ENCODE measurements at places on chromosomes 2 and 18.

DNA sequence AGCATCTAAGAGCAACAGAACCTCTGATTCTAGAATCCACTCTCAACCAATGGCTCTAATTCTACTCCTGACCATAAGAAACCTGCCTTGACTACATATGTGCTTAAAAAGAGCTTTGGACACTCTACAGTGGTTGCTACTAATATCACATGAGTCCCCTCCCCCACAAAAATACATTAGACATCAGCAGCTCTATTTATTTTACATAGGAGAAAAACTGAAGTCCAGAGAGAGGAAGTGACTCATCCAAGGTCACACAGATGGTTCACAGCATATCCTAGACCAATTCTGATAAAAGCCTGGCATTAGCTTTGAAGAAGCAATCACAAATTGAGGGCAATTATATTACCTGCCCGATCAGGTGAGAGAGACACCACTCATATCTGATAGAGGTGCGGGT, 49.8 kb downstream of the ALK start:
- DNase-seq: no peak

GRCh38 chr2:223433461-223433860, 168.7 kb downstream of the SCG2 start:
- no peak for DNase-seq

DNA sequence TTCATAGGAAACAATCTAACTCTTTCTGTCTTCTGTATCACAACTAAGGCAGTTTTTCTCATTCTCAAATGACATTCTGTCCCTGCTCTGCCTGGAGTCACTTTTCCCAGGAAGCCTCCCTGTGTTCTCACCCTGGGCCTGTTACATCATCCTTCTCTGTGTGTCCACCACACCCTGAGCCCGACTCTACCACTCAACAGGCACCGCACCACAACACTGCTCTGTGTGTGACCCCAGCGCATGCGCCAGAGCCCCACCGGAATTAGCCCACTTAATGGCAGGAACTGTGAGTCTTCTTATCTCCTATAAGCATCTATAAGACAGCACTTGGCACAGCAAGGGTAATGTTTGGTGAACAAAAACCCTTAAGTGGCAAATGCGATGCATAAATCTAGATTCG, 32.3 kb downstream of the TGFBRAP1 start:
- DNase-seq: no peak

DNA sequence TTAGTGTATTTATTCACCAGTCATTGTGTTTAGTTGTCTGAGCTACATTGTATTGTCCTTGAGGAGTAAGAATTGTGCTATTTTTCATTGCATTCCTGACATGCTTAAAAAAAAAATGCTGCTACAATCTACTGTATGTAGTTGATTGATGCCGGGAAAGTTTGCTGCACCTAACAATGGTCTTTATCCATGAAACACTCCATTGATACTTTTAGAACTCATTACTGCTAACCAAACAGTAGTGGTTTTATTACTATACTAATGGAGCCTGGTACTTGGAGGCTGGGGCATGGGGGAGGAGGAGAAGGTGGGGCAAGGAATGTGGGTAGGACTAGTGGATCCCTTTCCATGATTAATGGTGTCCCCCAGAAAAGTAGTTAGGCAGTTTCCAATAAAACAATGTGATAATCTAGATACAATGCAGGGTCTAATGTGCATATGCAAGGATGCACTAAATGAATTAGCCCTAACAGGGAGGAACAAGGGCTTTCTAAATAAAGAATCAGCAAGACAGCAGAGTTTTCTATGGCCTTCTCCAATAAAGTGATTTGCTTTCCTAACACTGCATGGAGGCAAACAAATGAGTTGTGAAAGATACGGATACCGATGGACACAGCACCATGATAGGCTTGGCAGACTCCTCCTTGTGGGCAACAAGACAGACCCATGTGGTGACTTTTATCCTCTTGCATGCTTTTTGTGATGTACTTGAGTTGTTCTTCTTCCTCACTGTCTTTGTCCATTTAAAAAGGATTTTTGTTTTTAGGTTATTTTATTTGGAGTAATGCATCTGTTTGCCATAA, 78.5 kb downstream of the FMNL2 start:
- DNase-seq: no peak

GRCh38 chr2:24304098-24304497, 56.2 kb downstream of the ITSN2 start:
- no peak for DNase-seq

Data from cortex of kidney (tissue), 1 donor.